ENCODE measurements at places on chromosomes 12 and 14.

DNA sequence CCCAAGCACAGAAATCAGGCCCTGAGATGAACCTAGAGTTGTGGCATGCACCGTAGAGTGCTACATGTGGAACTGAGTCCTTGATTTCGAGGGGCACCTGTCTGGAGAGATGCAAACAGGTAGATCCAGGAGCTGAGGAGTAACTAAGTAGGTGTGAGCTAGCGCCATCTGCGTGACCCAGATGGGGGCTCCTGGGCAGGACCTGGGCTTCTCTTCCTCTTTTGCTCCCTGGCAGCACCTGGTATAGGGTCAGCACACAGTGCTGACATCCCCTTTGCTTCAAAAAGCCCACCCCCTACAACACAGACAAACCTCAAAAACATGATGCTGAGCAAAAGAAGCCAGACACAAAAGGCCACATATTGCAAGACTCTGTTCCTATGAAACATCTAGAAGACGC is 65.8 kb downstream of the PITPNM2 start:
- no peak for DNase-seq

GRCh38 chr12:95740751-95741150 is 49.8 kb downstream of the NTN4 start:
- DNase-seq = no peak

DNA sequence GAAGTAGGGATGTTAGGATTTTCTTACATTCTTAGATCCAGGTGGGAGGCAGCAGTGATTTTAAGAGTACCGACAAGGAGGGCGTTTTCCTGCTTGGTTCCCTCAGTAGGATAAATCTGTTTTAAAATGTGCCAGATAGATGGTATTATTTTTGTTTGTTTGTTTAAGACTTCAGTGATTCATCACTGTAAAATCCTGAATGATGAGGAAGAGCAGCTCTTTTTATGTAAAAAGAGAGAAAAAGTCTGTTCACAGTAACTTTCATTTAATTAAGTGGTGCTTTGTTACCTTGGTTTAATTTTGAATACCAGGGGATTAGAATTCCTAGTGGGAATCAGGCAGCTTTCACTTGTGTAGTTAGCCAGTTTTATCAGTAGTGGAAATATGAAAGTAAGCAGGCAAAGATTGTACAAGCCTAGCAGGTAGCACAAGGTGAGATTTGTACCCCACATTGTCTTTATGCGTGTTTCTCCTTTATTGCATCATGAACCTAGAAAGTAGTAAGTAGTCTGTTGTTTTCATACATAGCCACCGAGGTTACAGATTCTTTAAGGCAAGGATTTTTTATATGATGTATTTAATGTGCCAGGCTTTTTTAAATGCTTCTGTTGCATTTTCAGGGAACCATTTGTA is 349.6 kb downstream of the CCDC91 start:
- DNase-seq = no peak

GRCh38 chr12:40733871-40734270 is 41.6 kb downstream of the CNTN1 start:
- DNase-seq = no peak

GRCh38 chr14:52553002-52553670 is 500 bp downstream of the GPR137C start:
- DNase-seq = peak; percentile 68

DNA sequence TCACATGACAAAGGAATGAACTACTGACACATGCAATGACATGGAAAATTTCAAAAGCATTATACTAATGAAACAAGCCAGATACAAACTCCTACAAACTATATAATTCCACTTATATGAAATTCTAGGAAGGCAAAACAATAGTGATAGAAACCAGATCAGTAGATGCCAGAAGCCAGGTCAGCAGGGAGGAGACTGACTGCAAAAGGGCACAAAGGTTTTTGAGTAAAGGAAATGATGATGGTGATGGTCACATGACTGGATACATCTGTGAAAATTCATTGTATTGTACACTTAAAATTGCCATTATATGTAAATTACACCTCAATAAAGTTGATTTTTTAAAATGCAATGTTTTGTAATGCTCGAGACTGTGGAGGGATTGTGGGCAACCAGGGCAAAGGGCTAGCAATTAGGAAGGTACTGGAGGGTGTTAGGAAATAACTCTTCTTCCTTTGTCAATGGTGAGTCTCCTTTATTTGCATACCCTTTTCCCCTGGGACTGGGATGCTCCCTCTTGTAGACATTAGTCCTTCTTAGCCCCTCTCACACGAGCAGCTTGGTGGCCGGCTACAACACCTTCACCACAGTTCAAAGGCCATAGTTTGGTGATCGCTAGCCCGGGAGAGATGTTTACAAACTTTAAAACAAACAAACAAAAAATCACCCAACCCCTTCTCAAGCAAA is 6.7 kb upstream of the PRPF40B start:
- DNase-seq = no peak
